ENCODE measurements at places on chromosomes 3 and 15.

- DNase-seq: peak; percentile 8
These were observed 92.6 kb upstream of the ALDH1A3 start for GRCh38 chr15:100786901-100787566.

- DNase-seq: no peak
These were observed 183.9 kb downstream of the FAM43A start for GRCh38 chr3:194869482-194870169.

- DNase-seq: no peak
These were observed 36.2 kb upstream of the CPNE4 start for GRCh38 chr3:132071043-132071442.

- DNase-seq: no peak
These were observed 44.8 kb downstream of the ROPN1B start for GRCh38 chr3:126013751-126014156.

DNA sequence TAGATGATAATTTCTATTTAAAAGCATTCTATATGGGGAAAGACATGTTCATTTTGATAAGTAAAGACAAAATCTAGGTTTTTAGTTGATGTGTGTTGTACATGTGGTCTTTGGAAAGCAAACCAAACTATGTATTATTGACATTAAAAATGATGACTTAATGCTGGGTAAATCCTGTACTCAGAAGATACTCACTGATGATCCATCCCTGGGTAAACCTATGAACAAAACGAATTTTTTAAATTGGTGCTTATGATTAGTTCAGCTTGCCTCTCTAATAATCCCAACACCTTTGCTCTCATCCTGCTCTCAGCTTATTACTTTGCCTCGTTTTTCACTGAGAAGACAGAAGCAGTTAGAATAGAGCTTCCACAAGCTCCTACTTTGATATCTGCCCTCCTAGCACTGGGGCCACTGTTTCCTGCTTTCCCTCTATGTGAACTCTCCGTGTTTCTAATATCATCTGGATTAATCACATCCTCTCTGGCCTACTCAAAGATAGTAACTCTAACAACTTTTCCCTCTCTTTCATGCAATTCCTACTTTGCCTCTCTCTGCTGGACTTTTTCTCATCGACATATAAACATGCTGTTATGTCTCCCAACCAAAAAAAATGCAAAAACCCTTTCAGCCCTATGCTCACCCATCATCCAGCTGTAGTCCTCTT lies 29.3 kb downstream of the RARRES1 start:
- DNase-seq: no peak

DNA sequence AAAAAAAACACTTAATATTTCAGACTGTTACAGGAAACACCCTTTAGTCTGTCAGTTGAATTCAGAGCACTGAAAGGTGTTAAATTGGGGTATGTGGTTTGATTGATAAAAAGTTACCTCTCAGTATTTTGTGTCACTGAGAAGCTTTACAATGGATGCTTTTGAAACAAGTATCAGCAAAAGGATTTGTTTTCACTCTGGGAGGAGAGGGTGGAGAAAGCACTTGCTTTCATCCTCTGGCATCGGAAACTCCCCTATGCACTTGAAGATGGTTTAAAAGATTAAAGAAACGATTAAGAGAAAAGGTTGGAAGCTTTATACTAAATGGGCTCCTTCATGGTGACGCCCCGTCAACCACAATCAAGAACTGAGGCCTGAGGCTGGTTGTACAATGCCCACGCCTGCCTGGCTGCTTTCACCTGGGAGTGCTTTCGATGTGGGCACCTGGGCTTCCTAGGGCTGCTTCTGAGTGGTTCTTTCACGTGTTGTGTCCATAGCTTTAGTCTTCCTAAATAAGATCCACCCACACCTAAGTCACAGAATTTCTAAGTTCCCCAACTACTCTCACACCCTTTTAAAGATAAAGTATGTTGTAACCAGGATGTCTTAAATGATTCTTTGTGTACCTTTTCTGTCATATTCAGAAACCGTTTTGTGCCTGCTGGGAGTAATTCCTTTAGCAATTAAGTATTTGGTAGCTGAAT lies 17.9 kb downstream of the TMEM43 start:
- no peak for DNase-seq

GRCh38 chr3:30302027-30302426 lies 304.4 kb upstream of the TGFBR2 start:
- DNase-seq: no peak

GRCh38 chr3:167151636-167152035 lies 228.5 kb downstream of the ZBBX start:
- DNase-seq: no peak

DNA sequence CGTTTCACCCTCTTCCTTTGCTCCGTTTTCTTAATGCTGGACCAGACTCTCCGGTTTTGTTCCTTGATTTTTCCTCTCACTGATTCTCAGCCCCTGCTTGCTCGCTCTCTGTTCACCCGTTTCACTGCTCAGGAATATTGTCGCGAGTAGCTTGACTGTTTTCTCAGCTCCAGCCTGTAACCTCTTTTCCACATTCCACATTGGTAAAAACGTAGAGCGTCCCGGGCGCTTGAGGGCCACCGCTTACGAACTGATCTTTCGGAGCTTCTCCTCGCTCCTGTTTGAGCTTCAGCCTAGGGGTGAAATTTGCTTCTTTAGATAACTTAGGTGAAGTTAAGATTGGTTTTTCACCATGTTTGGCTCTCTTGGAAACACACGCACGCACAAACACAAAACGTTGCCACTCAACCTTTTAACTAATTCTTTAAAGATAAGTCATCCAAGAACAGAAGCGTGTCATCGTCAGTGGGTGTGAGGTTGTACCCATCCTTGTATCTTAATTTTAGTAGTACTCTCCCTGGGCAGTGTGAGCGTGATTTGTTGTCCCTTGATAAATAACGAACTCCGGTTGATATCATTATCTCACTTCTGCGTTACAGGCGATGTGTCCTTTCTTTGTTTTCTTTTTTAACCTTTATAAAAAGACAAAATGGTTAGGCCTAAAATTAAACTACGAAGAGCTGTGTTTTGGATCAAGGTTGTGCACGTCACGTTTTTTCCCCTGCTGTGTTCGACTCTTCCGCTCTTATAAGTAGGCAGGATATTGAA lies 1.0 kb downstream of the PAK2 start:
- peak; percentile 50 for DNase-seq

- peak; percentile 66 for DNase-seq
These were observed 5.1 kb upstream of the SLC25A38 start for GRCh38 chr3:39378088-39378487.

DNA sequence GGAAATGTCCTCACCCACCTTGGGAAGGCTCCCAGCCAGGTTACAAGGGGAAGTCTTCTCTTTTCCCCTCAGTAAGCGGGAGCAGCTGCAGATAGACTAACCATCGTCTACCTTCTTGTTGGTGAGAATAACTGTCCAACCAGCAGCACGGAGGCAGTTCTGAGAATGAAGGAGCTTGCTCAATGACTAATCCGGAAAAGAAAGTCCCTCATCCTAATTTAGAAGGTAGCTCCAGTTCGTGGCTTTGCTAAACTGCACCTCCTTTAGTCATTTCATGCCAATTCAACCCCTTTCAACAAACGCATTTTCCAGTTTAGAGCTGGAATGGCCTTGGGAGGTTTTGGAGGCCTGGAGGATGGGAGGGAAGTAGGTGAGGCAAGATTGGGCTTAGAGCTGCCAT lies 527.4 kb upstream of the PROK2 start:
- no peak for DNase-seq

DNA sequence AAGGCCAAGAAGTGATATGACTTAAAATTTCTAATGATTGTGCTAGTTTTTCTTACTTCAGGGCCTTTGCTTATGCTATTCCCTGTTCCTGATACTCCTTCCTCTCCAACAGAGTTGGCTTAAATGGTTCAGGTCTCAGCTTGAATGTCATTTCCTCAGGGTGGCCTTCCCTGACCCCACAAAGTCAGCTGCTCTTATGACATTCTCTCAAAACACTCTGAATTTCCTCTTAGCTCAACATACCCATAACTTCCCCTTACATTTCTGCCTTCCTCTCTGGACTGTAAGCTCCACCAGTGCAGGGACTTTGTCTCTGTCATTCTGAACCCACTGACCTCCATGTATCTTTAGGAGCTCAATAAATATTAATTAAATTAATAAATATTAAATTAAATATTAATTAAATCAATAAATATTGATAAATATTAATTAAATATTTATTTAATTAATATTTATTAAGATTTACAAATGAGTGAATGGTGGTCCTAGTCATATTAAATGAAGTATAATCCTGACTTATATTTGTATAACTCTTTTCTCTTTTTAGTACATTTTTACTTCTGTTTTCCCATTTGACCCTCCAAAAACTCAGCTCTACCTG lies 17.9 kb upstream of the TMCC1 start:
- DNase-seq: no peak

- no peak for DNase-seq
These were observed 146.1 kb upstream of the BCHE start for GRCh38 chr3:165983284-165983683.

GRCh38 chr3:100912976-100913545 lies 80.2 kb downstream of the ABI3BP start:
- DNase-seq: no peak

GRCh38 chr3:105610473-105610872 lies 243.8 kb downstream of the ALCAM start:
- DNase-seq: no peak

DNA sequence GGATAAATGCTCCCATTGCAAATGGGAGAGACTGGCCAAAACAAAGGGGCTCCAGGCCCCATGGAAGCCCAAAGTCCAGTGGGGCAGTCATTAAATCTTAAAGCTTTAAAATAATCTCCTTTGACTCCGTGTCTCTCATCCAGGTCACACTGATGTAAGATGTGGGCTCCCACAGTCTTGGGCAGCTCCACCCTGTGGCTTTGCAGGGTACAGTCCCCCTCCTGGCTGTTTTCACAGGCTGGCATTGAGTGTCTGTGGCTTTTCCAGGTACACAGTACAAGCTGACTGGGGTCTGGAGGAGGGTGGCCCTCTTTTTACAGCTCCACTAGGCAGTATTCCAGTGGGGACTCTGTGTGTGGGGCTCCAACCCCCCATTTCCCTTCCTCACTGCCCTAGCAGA lies 45.9 kb downstream of the NIPA2 start:
- no peak for DNase-seq

GRCh38 chr15:40357246-40357645 lies 773 bp upstream of the DISP2 start:
- no peak for DNase-seq

- DNase-seq: no peak
These were observed 911 bp downstream of the RFTN1 start for GRCh38 chr3:16512435-16513140.

- DNase-seq: no peak
These were observed 37.3 kb upstream of the KLHL6 start for GRCh38 chr3:183592821-183593220.

GRCh38 chr3:4928277-4928789 lies 50.9 kb upstream of the BHLHE40 start:
- DNase-seq: no peak

GRCh38 chr3:61357902-61358301 lies 106.7 kb upstream of the FHIT start:
- DNase-seq: no peak

DNA sequence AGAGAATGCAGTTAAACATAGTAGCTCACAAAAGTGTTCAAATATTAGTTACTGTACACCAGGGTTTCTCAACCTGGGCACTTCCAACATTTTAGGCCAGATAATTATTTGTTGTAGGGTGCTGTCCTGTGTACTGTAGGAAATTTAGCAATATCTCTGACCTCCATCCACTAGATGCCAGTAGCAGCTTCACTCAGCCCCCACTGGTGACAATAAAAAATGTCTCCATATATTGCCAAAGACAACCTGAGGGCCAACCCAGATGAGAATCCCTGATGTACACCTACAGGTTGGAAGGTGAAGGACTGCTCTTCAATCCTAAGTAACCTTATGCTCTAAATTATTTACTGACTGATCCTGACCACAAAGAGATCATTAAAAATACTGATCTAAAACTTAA lies 32.5 kb downstream of the DCUN1D1 start:
- no peak for DNase-seq

- DNase-seq: no peak
These were observed 65.6 kb upstream of the PRR23C start for GRCh38 chr3:139110072-139110830.

DNA sequence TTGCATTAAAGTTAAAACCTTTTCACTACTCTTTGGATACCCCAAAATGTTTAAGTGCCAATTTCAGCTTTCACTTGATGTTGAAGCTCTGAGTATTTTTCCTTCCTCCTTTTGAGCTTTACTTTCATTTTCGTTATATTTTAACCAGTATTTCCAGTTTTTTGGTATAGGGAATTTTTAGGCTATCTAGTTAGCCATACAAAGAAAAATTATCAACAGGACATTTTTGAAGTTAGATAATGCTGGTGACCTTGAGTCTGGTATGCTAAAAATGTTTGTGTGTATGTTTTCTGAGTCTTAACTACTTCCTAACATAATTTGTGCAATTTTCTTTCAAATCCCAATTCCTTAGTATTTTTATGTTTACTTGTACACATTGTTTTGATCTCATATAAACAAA lies 284.8 kb downstream of the OTOL1 start:
- DNase-seq: no peak

DNA sequence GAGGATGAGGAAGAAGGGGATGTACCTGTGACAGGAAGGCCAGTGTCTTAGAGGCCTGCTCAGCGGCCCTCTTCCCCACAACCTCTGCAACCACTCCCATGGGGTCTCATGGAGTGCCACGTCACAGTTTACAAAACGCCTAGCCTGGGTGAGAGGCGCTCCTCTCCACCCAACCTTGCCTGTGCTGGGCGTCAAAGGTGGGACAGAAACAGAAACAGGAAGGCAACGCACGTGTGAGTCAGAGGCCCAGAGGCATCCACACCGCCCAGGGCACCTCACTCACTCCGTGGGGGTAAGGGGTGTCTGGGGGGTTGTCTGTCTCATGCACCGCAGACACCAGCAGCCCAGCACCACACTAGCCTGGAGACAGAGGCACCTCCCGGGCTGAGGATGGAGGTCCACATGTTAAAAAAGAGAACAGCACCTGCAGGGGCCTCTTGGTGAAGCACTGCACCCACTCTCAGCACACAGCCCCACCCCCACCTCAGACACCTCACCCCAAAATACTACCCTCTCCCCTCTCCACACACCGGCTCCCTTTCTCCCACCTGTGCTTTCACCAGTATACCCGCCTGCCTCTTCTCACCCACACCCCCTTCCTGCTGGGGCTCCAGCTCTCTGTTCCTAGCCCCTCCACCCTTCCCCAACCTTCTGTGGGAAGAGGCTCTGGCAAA lies 4.7 kb upstream of the CALML4 start:
- DNase-seq: no peak

GRCh38 chr15:72685301-72685924 lies 569 bp downstream of the HIGD2B start:
- no peak for DNase-seq

- peak; percentile 55 for DNase-seq
These were observed 40.7 kb downstream of the LDHAL6B start for GRCh38 chr15:59247364-59247763.

- no peak for DNase-seq
These were observed 259.9 kb upstream of the ATP11B start for GRCh38 chr3:182533394-182533793.

- DNase-seq: no peak
These were observed 11.4 kb upstream of the HEG1 start for GRCh38 chr3:125067225-125067624.
